ENCODE measurements at places on chromosomes 2 and 18. TPM values are rescaled to one million over a fixed set of nuclear protein-coding genes. Genes with fewer than 3 reads are reported as not detected.

INPP1 gene
- total RNA-seq: 20.4 TPM

RNPEPL1 gene
- 65.1 TPM for total RNA-seq

DNA sequence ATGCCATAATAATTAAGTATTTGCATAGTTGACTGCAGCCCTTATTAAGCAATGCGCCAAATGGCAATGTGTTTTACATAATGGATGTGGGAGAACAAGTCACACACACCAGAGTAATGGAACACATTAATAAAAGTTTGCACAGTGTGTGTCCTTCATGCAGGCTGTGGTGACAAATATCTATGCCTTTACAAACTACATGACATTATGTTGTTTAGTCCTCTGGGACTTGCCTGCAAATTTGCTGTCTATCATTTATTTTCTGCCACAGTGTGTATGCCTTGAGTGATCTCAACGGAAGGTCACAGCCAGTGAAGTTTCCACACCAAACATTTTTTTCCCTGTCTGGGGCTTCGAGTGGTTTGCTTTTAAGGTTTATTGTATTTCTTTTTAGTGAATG, 175.2 kb upstream of the TMEFF2 start:
- H3K27ac ChIP-seq: no peak overlapping the region
- H3K4me3 ChIP-seq: no peak overlapping the region
- H3K4me1 ChIP-seq: no peaks in the 10 kb centered on the region
- H3K27me3 ChIP-seq: no peaks in the 10 kb centered on the region

DNA sequence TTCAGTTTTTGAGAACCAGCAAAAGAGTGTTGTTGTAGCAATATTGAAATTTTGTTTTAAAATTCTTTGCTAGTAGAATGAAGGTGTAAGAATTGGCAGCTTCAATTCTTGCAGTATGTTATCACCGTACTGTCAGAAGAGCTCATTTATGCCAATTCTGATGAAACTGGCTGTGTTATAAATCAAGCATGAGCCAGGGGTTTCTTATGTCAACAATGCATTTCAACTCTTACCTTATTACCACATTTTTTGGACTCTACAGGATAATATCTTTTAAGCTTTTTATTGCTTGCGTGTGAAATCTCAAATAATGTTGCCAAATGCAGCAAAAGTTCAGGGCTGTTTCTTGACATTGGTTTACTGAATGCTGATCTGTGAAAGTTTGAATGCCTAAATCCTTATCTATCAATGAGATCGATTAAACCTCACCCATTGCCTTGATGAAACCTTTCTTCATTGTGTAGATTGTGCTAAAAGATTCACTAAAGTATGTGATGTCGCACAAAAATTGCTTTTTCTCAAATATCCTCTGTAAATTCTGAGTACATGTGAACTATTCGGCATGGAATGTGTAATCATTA, 1389.3 kb upstream of the ZEB2 start:
- no peaks in the 10 kb centered on the region for H3K36me3 ChIP-seq
- no peak for DNase-seq
- no peaks in the 10 kb centered on the region for H3K4me1 ChIP-seq
- no peak overlapping the region for H3K4me3 ChIP-seq

GRCh38 chr18:9885170-9886004, at the start of gene TXNDC2:
Gene TXNDC2 (plus strand): TSS chr18:9885973. CDS start chr18:9886681, 708 bp downstream.
- H3K27ac ChIP-seq: no peak within 1 kb of the TSS
- H3K27me3 ChIP-seq: no peaks in the 10 kb centered on the region
- DNase-seq: no peak
- H3K36me3 ChIP-seq: no peaks in the 10 kb centered on the region
- no peak within 1 kb of the TSS for H3K4me3 ChIP-seq

- no peaks in the 10 kb centered on the region for H3K27me3 ChIP-seq
- peaks cover 16% of the 10 kb centered on the region for H3K4me1 ChIP-seq
- H3K36me3 ChIP-seq: no peaks in the 10 kb centered on the region
- H3K4me3 ChIP-seq: no peak overlapping the region
- H3K27ac ChIP-seq: no peak overlapping the region
- no peak for DNase-seq
Measured at GRCh38 chr2:159706385-159706980, 5.8 kb upstream of the MARCHF7 start.

IAH1 gene
- total RNA-seq: 40.0 TPM

- peak; percentile 25 for DNase-seq
- H3K4me1 ChIP-seq: no peaks in the 10 kb centered on the region
- H3K27ac ChIP-seq: no peak overlapping the region
- no peaks in the 10 kb centered on the region for H3K27me3 ChIP-seq
- no peaks in the 10 kb centered on the region for H3K36me3 ChIP-seq
Measured at GRCh38 chr2:235149240-235149659, 197.4 kb downstream of the SH3BP4 start.

GRCh38 chr2:136927156-136927555, 161.8 kb downstream of the THSD7B start:
- no peaks in the 10 kb centered on the region for H3K4me1 ChIP-seq
- H3K36me3 ChIP-seq: no peaks in the 10 kb centered on the region
- H3K4me3 ChIP-seq: no peak overlapping the region
- no peak for DNase-seq
- no peak overlapping the region for H3K27ac ChIP-seq

GRCh38 chr2:234427081-234428061, 69.5 kb downstream of the ARL4C start:
- DNase-seq: no peak
- H3K36me3 ChIP-seq: no peaks in the 10 kb centered on the region
- H3K27me3 ChIP-seq: no peaks in the 10 kb centered on the region
- H3K27ac ChIP-seq: no peak overlapping the region
- H3K4me1 ChIP-seq: peaks cover 4% of the 10 kb centered on the region
- H3K4me3 ChIP-seq: no peak overlapping the region

GNAL gene
- 23.3 TPM for total RNA-seq

- no peaks in the 10 kb centered on the region for H3K36me3 ChIP-seq
- peaks cover 46% of the 10 kb centered on the region for H3K4me1 ChIP-seq
- no peak overlapping the region for H3K4me3 ChIP-seq
- H3K27ac ChIP-seq: peak overlapping the region; percentile 53
- no peaks in the 10 kb centered on the region for H3K27me3 ChIP-seq
Measured at GRCh38 chr2:237873421-237873831, 14.0 kb downstream of the RAMP1 start.

DNA sequence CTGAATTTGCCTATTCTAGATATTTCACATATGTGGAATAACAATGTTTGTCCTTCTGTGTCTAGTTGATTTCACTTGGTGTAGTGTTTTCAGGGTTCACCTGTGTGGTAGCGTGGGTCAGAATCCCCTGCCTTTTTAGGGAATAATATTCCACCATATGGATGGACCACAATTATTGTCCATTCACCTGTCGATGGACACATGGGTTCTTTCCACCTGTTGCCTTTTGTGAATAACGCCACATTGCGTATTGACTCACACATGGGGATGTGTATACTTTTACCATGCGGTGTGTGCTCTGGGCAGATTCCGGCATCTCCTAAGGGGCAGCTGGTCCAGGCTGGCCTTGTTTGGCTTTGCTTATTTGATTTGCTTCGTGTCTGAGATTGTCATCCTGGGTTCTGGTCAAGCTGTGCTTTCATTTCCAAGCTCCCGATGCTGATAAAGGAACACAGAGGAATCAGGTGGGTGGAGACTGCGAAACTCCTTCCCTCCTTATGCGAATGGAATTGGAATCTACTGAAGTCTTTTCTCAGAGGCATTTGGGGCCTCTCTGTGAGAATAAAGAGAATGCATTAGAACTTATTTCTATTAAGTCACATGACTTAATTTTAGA, 18.9 kb upstream of the ALLC start:
- H3K4me1 ChIP-seq: no peaks in the 10 kb centered on the region
- H3K27ac ChIP-seq: no peak overlapping the region
- no peaks in the 10 kb centered on the region for H3K27me3 ChIP-seq
- DNase-seq: peak; percentile 27
- no peak overlapping the region for H3K4me3 ChIP-seq

DNA sequence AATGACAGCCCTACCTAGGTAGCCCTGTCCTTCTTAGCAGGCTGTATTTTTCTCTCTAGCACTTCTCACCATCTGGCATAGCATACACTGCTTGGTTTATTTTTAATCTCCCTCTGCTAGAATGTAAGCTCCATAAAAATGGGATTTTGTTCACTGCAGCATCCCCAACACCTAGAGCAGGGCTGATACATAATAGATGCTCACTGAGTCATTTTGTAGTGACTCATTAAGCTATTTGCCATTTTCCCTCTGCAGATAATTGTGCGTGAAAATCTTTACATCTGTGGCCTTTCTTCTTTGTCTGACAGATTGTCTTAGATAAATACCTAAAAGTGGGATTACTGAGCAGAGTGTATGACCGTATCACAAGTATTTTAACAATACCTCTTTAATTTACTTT, 82.5 kb downstream of the CERS6 start:
- DNase-seq: no peak
- H3K36me3 ChIP-seq: no peaks in the 10 kb centered on the region
- H3K27me3 ChIP-seq: no peaks in the 10 kb centered on the region

BOK gene
- total RNA-seq: 35.1 TPM

CGREF1 gene
- total RNA-seq: 2.2 TPM

Data from vagina (tissue), 2 donors.